ENCODE measurements at places on chromosomes 5 and 9.

- DNase-seq = no peak
Measured at GRCh38 chr9:112892981-112893380, 2.3 kb upstream of the SLC46A2 start.

GRCh38 chr5:77379558-77380061, 112.5 kb downstream of the WDR41 start:
- no peak for DNase-seq

- no peak for DNase-seq
Measured at GRCh38 chr9:134932171-134932570, 14.5 kb upstream of the FCN1 start.

- no peak for DNase-seq
Measured at GRCh38 chr5:132421462-132421861, 52.0 kb downstream of the SLC22A5 start.

GRCh38 chr5:126693806-126694205, 83.1 kb upstream of the LMNB1 start:
- DNase-seq = no peak

Data from Kasumi-1 (cell line).